ENCODE measurements at places on chromosomes 3 and 15.
A peak's percentile ranks its signal among the peaks of the same experiment; 100 is the strongest.

DNA sequence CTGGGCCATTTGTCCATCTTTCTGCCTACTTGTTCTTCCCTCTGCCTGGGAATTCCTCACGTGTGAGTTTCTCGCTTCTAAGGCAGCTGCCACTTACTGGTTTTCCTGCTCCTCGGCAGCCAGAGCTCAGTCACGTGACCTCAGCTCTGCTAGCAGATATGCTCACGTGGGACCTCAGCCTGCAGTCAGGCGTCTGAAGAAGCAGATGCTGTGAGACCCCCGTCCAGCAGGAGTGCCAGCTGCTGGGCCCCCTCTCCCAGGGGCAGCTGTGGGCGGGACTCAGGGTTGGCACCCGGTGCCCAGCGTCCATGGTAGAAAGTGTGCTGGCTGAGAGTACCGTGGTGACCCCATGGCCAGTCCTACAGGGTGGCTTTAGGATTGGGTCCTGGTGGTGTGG is 161.3 kb upstream of the TLE3 start:
- no peak for DNase-seq

- DNase-seq: no peak
Observed at GRCh38 chr3:171994646-171995428, 44.5 kb upstream of the FNDC3B start.

DNA sequence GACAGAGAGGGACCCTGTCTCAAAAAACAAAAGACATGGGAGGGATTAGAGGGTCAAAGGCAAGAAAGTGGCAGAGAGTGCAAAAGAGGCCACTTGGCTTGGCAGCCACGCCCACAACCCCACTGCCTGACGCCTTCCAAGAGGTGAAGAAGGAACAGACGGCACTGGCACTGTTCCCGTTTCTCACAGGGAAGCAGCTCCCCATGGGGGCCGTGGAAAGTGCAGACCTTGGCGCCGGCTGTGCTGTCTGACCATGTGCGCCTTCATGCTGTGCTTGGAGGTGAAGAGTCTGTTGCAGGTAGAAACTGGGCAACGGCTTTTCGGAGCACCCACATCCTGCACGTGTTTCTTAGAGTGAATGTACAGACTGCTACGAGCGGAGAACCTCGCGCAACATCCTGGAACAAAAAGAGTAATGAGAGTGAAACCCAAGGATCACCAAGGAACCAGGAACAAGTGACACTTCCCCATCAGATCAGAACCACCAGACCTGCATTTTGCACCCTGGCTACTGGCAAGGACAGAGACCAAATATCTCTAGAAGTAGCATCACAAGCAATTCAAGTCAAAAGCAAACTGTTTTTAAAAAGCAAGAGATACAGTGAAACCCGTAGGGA is 9.7 kb downstream of the ZXDC start:
- DNase-seq: no peak

- no peak for DNase-seq
Observed at GRCh38 chr3:56923526-56924224, 121.9 kb upstream of the ARHGEF3 start.

GRCh38 chr3:46141813-46142212 is 66.3 kb downstream of the CCR1 start:
- DNase-seq: no peak

DNA sequence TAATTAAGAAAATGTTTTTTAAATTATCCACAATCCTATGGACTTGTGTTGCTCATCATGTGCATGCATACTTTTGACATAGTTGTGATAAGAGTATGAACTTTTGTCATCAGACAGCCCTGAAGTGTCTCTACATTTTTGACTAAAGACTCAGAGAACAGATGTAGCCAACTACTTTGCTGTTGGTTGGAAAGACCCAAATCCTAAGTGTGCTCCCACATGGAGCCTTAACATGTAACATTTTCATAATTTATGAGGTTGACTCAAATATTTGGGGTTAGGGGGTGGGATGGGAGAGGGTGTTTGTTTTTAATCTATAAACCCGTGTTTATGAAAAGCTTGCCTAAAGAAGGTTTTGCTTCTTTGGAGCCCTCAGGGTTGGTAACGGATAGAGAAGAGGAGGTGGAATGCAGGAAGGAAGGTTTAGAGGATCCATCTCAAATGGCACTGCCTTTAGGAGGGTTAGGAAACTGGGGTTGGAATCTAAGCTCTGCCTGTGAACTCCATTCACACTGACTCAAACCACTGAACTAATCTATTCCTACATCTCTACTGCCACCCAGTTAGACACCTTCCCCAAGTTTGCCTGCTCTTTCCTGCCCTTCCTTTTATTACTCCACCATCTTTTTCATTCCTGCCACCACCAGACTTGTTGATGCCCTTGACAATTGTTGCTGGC is 3.7 kb downstream of the BOC start:
- no peak for DNase-seq

DNA sequence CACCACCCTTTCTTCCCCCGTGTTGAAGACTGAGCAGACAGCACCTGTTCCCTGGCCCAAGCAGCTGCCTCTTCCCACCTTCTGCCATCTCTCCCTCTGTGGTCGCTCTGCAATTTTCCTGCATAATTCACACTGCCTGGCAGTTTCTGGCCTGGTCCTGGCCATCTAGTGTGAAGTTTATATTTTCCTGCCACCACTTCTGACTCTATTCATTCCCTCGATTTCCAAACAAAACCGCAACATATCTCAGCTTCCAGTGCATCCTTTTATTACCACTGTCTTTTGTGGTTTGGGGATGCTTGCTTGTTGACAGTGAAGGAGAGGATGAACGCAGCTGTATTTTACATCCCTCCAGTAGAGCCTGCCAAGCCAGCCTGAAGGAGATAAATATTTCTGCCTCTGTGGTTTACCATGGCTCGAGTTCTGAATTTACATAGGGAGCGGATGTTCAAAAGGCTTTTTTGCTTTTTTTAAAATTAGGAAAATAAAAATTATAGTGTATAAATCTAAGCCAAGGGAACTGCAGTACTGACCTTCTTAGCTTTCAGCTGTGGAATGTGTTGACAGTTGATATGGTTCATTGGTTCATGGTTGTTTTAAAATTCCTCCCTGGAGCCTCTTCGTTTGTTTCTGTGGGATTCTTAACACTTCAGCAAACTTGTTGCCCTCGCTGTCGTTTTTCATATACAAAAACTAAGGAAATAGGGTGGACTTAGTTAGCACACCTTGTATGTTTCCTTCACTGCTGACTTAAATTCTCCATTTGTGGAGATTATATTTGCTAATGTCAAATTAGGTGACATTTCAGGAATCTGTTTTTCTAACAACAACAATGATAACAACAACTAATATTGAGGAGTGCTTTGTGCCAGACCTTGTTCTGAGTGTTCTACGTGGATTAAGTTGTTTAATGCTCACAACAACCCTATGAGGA is 250.5 kb downstream of the ADAMTSL3 start:
- DNase-seq: no peak

DNA sequence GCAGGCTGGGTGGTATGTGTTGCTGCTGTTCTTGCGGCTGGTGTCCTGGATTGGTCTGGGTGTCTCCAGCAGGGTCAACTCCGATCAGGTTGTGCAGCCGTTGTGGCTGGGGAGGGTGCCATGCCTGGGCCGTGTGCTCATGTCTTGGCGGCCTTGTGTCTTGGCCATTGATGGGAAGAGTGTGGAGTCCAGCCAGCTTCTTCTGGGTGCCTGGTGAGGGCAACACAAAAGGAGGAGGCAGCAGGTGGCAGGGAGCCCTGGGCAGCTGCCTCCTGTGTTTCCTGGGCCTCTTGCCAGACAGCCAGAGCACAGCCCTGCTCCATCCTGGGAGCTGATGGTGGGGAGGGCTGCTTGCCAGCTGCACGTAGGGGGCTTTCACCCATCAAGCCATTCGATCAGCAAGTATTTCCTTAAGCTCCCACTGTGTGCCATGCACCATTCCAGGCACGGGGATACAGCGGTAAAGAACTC is 4.3 kb downstream of the CHAC1 start:
- no peak for DNase-seq

GRCh38 chr15:75036212-75036616 is 12.8 kb downstream of the PPCDC start:
- DNase-seq: no peak

DNA sequence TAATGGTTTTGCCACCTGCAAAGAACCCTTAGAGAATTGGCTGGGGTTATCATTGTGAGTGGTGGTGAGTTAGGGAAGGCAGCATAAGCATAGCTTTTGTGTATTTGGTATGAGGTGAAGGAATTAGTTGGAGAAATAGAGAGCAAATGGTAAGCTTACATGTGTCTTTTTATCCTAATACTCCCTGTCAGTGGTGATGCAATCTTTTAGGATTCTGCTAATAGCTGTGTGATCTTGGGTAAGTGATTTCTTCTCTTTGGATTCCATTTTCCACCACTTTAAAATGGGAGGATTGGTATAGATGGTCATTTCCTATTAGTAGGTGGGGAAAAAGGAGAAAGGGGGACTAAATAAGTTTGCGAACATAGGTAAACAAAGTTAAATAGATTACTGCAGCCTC is 30.9 kb downstream of the PIAS1 start:
- no peak for DNase-seq

GRCh38 chr3:14200841-14201240 is 22.2 kb downstream of the LSM3 start:
- DNase-seq: no peak

GRCh38 chr3:188303823-188304222 is 149.9 kb downstream of the LPP start:
- DNase-seq: no peak

DNA sequence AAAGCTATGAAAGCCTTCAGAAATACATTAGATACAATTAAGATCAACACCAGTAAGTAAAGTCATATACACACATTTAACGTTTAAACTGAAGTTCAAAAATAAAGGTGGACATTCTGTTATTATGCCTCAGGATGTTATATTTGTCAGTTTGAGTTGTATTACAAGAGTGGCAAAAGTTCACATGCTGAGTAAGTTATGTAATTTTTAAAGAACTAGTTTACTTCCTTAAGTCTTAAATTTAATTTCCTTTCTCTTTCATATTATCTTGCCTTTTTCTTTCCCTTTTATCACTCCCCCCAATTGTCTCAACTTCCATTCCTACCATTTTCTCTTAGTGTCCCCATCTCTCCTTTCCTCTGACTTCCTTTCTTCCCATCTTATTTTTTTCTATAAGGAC is 4.9 kb upstream of the GPR87 start:
- DNase-seq: no peak

DNA sequence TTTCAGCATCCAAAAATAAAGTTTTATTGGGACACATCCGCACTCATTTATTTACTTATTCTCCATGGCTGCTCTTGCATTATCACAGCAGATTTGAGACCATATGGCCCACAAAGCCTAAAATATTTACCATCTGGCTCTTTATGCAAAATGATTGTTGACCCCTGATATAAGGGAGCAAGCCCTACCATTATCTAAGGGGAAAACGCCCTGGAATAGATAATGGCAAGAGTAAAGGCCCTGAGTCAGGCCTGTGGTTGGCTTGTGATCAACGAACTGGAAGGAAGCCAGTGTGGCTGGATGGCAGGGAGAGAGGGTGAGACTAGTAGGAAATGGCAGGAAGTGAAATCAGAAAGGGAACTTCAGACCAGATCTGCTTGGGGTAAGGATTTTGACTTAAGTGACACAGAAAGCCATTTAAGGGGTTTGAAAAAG is 24.6 kb upstream of the DMXL2 start:
- no peak for DNase-seq

DNA sequence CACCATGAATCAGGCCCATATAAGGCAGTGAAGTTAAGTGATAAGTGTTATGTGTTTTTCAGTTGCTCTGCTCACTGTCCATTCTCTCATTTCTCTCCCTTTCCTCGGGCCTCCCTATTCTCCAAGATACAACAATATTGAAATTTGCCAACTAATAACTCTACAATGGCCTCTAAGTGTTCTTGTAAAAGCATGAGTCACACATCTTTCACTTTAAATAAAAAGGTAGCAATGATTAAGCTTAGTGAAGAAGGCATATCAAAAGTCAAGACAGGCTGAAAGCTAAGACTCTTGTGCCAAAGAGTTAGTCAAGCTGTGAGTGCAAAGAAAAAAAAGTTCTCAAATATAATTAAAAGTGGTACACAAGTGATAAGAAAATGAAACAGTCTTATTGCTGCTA is 675.4 kb downstream of the OTOL1 start:
- no peak for DNase-seq

GRCh38 chr3:179451265-179452175 is at the start of gene GNB4:
TSS of gene GNB4 (minus strand) at chr3:179451470. CDS start at chr3:179426200, 25,270 bp downstream.
- peak; percentile 12 for DNase-seq

DNA sequence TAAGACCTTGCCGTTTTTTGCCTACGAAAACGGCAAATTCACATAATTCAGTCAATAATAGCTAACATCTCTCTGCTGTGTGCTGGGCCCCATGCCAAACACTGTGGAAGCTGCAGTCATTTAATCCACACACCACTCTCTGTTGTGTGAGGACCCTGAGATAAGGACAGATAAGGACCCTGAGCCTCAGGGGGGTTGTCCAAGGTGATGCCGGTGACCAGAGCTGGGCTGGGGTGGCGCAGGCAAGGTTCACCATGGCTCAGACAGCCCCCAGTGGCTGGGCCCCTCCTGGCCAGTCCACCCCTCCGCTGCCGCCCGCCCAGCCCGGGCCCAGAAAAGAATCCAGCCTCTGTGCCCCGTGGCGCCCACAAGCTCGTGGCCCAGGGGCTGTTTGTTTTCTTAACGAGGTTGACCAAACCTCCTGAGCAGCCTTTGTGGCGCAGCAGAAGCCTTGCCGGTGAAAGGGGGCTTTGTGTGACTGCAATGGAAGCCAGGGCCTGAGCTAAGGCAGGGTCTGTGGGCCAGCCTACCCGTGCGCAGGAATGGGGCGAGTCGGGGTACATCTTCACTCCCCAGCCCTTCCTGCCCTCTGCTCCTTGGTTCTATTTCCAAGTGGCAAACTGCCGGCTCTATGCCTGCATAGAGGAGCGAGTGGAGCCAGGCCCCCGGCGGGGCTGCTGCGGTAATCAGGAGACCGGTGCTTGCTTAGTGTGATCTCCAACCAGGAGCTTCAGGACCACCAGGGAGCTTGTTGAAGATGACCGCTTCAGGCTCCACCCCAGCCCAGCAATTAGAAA is 4.4 kb upstream of the SNX22 start:
- DNase-seq: no peak

GRCh38 chr3:84547971-84548970 is 410.5 kb upstream of the CADM2 start:
- no peak for DNase-seq

- no peak for DNase-seq
Observed at GRCh38 chr3:4643904-4644547, 150.9 kb downstream of the ITPR1 start.

DNA sequence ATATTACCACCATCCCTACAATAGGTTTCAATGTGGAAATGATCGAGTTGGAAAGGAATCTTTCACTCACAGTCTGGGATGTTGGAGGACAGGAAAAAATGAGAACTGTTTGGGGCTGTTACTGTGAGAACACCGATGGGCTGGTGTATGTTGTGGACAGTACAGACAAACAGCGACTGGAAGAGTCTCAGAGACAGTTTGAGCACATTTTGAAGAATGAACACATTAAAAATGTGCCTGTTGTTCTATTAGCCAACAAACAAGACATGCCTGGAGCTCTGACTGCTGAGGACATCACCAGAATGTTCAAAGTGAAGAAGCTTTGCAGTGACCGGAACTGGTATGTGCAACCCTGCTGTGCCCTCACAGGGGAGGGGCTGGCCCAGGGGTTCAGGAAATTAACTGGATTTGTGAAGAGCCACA is 510 bp downstream of the ARL14 start:
- no peak for DNase-seq
